Foreskin melanocyte (primary cell): ENCODE measurements at places on chromosomes 16 and 17.
A peak's percentile ranks its signal among the peaks of the same experiment; 100 is the strongest.

- DNase-seq = no peak
Observed at GRCh38 chr17:57732062-57732461, 13.0 kb downstream of the CCDC182 start.

- DNase-seq = no peak
Observed at GRCh38 chr16:55834049-55834448, 1.2 kb upstream of the CES1 start.

- DNase-seq = no peak
Observed at GRCh38 chr17:68501074-68501473, 11.2 kb upstream of the PRKAR1A start.

DNA sequence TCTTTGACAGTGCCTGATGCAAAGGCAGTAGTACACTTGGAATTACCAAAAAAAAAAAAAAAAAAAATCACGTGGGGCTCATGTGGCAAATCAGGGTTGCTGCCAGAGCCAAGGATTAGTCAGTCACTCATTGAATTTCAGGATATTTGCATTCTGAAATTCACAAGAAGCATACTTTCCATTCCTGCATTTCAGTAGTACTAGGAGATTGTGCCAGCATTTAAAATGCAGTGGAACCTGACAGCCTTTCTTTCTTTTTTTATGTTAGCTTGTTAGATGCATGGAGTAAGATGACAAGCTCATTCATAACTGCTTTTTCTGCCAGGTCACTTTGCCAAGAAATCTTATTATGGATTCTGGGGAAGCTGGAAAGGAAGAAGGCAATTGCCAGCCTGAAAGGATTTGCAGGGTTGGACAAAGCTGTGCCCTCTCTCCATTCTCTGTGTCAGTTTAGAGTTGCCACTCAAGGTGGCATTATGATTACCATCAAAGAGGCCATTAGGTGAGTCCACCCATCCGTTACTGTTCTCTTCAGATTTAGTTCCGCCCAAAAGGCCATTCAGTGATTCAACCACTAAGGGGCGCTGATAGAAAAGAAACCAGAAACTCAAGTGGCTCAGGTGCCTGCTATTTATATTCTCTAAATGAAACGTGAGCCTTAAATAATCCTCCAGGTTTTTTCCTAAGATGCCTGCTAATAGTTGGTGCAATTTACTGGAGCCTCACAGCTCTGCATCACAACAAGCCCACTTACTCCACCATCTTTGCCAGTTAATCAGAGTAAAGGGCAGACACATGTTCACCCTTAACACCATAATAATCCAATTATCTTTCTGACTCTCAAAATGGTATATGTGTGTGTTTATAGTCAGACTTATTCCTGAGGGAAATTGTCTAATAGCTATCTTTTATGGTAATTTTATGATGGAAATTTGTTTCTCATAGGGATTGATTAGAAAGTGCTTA lies 59.0 kb downstream of the TANGO6 start:
- DNase-seq = peak; percentile 62

DNA sequence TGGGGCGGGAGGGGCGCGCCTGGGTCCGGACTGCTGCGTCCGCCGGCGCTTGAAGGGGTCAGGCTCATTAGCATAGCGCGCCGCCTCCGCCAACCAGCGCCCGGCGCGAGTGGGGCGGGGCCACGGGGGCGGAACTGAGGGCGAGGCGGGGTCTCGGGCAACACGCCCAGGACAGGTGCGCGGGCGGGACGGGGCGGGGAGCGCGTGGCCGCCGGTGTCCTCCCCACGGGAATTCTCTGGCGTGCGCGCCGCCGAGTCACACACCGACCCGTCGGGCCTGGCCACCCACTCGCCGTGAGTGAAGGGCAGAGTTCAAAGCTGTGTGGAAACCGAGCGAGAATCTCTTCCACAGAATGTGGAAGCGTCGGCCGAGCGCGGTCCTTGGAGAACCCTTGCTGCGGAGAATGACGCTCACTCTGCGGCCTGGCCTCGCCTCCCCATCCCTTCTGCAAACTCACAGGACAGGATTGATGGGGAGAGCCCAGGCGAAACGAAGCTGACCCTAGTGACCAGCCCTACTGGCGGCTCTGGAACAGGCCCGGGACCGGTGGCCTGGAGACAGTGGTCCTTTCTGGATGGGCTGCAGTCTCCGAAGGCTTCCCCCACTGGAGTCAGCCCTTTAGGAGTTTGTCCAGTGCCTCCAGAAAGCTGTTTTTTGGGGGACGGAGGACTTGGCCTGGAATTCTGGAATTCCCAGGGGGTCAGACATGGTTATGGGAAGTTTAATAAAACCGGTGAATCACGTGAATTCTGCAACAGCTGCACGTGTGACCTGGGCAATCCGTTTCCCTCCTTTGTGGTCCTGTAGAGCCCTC lies at the start of gene SNAI3:
TSS of gene SNAI3 (minus strand) at position 69 of the 815 bp plus-strand sequence. CDS start 101 bp downstream, outside the sequence.
- DNase-seq = no peak

- DNase-seq = no peak
Observed at GRCh38 chr17:55281649-55282378, 17.1 kb downstream of the HLF start.

DNA sequence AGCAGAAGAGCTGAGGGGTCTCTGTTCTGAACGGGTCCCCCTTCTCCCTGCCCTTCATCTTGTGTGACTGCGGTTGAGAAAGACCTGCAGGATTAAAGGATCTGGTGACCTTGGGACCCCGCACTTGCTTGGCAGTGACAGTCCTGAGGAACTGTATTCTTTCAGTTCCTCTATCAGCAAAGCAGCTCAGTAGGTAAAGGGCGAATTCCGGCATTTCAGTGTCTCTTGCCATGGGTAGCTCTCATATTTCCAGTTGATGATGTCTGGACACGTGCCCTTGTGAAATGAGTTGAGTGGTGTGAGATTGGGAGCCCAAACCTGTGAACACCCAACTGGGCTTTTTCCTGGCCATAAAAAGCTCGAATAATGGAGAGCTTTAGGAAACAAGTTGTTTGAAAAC lies 135.7 kb downstream of the PRKCA start:
- DNase-seq = no peak

- DNase-seq = no peak
Observed at GRCh38 chr17:17575360-17576251, 15.9 kb downstream of the PEMT start.

DNA sequence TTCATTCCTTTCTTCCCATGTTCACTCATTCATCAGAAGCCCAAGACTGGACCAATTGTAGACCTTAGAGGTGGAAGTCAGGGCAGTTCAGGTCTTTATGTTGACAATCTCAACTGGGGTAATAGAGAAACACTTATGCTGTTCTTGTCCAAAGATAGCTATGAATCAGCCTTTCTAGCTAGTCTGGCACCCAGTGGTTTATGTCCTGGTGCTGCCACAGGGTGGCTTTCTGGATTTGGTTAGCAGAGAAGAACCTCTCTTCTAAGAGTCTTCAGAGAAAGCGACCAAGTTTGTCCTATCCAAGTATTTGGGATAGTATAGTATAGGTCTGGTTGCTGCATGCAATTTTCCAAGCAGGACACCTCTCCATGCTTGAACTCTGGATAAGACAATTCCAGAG lies 83.3 kb downstream of the NOG start:
- no peak for DNase-seq

DNA sequence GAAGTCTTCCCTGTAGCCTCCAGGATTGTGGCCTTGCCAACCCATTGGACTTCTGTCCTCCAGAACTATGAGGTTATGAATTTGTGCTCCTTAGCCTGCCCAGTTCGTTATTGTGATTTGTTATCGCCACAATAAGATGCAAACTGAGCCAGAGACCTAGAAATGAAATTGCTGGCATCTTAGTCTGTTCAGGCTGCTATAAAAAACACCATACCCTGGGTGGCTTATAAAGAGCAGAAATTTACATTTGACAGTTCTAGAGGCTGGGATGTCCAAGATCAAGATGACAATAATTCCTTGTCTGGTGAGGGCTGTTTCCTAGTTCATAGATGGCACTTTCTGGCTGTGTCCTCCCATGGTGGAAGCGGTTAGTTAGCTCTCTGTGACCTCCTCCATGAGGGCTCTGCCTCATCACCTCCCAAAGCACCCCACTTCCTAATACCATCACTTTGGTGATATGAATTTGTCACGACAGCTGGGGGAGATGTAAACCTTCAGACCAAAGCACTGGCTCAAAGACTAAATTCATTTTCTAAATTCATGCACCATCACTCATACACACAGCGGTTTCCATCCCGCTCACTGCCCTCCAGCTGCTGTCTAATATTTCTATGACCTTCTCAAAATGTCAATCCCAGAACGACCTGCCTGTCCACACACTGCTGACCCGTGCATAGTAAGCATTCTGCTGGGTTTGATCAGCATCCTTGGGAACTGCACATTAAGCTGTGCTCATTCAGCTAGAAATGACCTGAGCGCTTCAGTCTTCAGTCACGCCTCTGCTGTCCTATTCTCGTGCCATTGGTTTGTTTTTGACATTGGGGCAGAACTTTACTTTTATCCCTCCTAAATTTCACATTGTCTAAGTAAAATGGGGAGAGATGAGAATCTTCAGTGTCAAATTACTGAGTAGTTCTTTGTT lies 36.6 kb downstream of the GINS3 start:
- DNase-seq = no peak

DNA sequence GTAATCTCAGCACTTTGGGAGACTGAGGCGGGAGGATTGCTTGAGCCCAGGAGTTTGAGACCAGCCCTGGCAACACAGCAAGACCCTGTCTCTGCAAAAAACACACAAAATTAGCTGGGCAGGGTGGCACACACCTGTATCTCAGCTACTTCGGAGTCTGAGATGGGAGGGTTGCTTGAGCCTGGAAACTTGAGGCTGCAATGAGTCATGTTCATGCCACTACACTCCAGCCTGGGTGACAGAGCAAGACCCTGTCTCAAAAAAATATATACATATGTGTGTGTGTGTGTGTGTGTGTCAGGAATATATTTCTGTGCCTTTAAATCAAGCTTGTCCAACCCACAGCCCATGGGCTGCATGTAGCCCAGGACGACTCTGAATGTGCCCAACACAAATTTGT lies 55.2 kb downstream of the CRISPLD2 start:
- no peak for DNase-seq

DNA sequence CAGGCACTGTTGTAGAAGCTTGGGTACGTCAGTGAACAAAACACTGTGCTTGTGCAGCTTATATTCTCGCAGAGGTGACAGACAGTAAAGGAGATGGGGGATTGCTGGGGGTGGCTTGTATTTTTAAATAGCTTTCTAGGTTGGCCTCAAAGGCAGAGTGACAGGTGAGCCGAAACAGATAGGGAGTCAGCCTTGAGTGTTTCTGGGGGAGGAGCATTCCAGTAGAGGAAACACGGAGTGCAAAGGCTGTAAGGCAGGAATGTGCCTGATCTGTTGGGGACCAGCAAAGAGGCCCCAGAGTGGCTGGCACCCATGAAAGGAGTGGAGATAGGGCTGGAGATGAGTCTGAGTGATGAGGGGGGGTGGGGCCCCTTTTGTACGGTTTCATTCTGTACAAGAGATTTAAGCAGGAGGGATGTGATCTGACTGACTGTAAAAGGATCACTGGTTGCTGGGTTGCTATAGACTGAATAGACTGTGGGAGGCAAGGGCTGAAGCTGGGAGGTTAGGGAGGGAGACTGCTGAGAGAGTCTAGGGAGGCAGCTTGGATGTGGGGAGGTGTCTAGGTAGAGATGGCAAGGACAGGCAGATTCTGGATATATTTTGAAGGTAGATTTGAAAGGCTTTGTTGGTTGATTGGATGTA lies 15.2 kb downstream of the NUP93 start:
- DNase-seq = no peak

- no peak for DNase-seq
Observed at GRCh38 chr16:10933865-10934264, 8.4 kb downstream of the DEXI start.

DNA sequence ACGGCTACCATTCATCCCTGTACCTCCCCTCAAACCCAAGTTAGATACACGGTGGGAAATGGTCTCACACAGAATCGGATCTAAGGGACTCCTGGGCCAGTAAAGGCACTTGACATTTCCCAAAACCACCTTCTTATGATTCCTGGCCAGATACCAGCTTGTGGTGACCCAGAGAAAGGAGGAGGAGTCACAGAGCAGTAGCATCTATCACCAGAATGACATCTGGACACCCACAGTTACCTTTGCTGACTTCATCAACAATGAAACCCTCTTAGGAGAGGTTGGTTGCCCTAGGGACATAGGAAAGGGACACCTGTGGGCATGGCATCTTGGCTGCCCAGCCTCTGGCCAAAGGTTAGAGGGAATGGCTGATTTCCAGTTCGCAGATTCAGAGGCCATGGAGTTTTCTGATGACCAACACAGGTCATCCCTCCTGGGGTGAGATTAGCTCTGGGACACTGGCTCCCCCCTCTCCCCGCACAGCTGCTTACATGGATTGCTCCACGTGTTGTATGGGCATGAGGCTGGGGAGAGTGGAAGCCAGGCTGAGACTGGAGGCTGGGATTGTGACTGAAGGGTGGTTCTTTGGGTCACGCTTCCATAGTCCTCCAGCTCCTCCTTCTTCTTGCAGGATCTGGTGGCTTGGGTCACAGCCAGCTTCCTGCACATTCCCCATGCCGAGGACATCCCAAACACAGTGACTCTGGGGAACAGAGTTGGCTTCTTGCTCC lies 1.4 kb upstream of the AOC3 start:
- no peak for DNase-seq

DNA sequence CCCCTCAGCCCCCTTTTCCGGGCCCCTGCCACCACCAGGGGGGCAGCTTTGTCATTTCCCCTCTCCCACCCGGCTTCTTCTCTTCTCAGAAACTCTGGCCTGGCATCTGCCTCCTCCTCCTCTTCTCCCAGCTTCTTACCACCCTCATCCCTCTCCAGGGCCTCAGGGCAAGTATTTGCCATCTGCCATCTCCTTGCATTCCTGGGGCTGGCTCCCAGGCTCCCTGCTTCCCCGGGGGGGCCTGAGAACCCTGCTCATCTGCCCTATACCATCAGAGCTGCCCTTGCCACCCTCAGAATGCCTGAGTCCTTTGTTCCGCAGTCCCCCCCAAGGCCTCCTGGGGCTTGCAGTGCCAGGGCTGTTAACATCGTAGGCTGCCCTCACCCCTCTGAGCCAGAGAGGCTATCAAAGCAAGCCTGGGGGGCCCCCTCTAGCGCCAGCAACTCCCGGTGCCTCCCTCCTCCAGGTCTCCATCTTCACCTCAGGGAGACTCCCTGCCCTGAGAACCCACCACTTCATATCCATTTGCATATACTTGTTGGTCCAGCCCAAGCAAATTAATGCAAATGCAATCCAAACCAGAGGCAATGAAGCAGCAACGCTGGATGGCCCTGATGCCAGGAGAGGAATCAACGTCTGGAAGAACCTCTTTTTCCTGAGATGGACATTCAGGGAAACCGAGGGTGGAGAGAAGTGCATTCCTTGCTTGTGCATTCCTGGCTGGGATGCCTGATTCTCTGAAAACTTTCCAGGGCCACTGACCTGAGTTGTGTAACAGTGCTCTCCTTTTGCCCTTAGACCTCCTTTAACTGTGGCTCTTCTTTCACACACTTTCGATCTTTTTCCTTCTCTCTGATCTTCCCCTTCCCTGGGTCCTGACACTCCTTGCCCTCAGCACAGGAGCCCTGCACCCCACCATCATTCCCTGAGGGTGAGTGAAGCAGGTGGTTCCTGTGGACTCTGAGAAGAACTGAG lies 20.7 kb upstream of the SP2 start:
- DNase-seq = no peak

- no peak for DNase-seq
Observed at GRCh38 chr17:75315541-75316243, 26.5 kb upstream of the SLC25A19 start.

GRCh38 chr17:7951143-7951792 lies 19.3 kb downstream of the CNTROB start:
- DNase-seq = no peak

GRCh38 chr16:58456193-58456592 lies 43.8 kb upstream of the NDRG4 start:
- no peak for DNase-seq
